ENCODE measurements at places on chromosomes 1 and 21.

DNA sequence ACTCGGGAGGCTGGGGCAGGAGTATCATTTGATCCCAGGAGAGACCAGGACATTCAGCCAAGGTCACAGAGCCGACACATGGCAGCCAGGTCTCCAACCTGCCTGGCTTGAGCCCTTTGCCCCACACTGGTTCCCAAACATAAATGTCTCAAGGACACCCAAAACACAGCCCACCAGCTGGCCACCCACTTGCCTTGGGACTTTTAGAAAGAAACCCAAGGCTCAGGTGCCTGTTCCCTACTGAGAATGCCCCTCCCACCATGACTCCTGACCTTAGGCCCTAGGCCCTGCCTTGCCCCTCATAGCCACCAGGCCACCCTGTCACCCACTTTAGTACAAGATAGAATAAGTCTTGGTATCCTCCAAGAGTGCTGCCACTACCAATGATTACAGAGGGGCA lies 41.9 kb upstream of the LRP8 start:
- no peak for DNase-seq

- DNase-seq, result no peak
Measured at GRCh38 chr1:97909266-97909665, 11.6 kb downstream of the DPYD start.

- no peak for DNase-seq
Measured at GRCh38 chr1:100087396-100087795, 45.3 kb downstream of the SASS6 start.

GRCh38 chr1:173823781-173824314 lies 625 bp upstream of the DARS2 start:
- DNase-seq, result no peak

GRCh38 chr1:111354584-111354983 lies 63.9 kb downstream of the CHIA start:
- DNase-seq, result no peak

DNA sequence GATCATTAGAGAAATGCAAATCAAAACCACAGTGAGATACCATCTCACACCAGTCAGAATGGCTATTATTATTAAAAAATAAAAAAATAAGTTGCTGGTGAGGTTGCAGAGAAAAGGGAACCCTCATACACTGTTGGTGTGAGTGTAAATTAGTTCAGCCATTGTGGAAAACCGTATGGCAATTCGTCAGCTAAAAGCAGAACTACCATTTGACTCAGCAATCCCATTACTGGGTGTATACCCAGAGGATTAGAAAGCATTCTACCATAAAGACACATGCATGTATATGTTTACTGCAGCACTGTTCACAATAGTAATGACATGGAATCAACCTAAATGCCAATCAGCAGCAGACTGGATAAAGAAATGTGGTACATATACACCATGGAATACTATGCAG lies 42.2 kb downstream of the GIPC2 start:
- DNase-seq, result no peak
